ENCODE measurements at places on chromosomes 1 and 21. TPM values are rescaled to one million over a fixed set of nuclear protein-coding genes. Genes with fewer than 3 reads are reported as not detected.

DNA sequence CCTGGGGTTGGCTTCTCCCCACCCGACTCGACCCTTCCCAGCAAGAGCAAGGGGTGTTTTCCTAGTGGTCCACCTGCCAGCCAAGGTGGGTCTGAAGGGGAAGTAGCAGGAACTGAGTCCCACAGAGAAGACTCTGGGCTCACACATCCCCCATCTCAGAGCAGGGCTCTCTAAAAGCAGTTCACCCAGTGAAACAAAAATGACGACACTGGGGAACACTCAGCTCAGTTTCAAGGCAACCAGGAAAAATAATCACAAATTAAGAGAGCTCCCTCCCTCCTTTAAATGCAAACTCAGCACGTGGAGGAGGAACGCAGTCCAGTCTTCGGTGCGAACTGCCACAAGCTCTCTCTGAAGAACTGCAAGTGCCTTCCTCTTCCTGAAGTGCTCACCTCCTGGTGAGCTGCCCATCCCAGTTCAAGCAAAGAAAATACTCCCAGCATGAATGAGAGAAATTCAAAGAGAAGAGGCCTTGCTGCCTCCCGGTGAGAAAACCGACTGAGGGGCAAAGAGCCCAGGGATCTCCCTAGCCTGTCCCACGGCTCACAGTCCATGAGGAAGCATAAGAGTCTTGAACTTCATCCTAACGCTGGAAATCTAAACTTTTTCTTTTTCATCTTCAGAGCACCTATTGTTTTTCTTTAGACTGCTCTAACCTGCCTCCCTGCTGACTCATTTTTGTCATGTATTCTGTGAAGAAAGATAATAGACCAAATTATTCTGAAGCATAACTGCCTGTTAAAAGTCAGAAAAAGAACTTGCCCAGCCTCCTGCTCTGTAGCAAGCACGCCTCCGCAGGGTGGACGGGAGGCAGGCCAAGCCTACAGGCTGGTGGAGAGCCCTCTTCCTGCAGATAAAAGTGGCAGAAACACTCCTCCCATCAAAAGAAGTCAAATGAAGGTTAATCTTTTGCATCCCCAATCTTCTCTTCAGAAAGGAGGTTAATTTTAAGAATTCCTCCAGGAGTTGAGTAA lies 281.4 kb downstream of the HHIPL2 start:
- DNase-seq = no peak

DNA sequence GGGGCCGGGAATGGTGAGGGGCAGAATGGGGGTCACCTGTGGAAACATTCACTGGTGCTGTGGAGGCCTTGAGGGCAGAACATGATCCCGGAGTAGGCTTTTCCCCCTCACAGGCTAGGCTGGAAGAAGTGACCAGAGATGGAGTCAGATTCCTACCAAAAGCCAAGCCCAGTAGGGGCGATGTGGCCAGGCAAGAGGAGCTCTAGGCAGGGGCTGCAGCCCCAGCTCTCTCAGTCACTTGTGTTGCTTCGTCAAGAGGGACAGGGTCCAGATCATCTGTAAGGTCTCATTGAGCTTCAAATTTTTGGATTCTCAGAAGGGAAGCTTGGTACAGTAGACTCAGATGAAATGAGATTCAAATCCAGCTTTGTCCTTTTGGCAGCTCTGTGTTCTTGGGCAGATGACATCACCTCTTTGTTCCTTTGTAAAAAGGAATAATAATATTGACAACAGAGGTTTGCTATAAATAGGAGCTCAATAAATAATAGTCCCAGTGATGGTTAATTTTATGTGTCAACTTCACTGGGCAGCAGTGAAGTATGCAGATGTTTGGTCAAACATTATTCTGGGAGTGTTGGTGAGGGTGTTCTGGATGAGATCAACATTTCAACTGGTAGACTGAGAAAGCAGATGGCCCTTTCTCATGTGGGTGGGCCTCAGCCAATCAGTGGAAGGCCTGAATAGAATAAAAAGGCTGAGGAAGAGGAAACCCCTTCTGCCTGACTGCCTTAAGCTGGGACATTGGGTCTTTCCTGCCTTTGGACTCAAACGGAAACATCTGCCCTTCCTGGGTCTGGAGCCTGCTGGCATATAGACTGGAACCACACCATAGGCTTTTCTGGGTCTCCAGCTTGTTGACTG lies 324.7 kb upstream of the USP24 start:
- no peak for DNase-seq

DNA sequence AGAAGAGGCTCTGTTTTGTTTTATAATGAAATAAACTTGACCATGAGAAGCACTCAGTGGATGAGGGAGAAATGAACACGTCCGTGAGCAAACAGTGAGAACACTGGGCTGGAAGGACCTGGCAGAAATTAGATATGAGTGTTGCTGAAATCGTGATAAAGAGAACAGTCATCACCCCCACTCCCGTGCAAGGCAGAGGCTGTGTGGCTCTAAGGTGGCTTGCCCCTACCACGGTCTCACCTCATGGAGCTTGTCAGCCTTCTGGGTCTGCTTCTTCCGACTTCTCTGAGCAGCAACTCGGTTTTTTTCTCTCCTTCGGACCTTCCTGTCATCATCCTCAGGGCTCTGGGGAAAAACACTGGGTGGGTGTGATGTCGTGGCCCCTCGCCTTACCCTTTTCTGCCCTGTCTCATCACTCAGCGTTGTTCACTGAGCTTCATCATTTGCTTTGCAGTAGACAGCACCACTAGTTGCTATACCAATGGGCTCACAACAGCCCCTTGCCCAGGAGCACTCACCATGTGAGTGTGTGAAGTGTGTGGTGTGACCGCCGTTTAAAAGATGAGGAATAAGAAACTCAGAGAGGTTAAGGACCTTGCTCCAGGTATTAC lies 2.8 kb downstream of the BATF3 start:
- DNase-seq = no peak

DNA sequence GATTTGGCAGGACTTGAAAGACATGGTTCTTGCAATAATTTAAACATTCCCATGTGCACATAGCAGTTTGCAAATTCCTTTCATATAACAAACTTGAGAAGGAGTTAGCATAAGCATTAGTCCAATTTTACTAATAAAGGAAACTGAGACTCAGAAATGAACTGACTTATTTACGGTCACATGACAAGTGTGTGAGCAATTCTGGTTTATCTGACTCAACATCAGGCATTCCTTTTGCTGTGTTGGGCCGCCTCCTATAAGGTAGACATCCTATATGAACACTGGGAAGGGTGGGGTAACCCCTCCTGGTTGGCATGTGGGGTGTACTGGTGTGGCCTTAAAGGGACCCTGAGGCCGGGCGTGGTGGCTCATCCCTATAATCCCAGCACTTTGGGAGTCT lies 8.5 kb upstream of the CPT2 start:
- DNase-seq = no peak

- no peak for DNase-seq
Measured at GRCh38 chr1:43572538-43572937, 41.9 kb downstream of the PTPRF start.

DNA sequence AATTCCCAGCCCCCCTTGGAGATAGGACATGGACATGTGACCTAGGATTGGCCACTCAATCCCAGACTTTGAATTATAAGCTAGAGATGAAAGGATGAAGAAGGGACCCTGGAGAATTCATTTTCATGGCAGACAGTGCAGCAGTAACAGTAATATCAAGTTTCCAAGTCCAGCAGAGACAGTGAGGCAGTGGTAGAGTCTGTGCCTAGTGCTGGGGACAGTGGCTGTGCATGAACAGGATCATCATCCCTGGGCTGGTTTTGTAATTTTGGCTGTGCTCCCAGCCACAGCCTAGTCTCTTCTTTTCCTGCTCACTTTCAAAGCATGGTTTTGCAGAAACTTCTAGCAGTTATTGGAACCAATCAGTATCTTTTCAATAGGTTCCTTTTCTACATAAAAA lies 29.6 kb upstream of the CD84 start:
- DNase-seq = no peak

GRCh38 chr1:102105931-102106550 lies 109.3 kb upstream of the OLFM3 start:
- DNase-seq = no peak

DNA sequence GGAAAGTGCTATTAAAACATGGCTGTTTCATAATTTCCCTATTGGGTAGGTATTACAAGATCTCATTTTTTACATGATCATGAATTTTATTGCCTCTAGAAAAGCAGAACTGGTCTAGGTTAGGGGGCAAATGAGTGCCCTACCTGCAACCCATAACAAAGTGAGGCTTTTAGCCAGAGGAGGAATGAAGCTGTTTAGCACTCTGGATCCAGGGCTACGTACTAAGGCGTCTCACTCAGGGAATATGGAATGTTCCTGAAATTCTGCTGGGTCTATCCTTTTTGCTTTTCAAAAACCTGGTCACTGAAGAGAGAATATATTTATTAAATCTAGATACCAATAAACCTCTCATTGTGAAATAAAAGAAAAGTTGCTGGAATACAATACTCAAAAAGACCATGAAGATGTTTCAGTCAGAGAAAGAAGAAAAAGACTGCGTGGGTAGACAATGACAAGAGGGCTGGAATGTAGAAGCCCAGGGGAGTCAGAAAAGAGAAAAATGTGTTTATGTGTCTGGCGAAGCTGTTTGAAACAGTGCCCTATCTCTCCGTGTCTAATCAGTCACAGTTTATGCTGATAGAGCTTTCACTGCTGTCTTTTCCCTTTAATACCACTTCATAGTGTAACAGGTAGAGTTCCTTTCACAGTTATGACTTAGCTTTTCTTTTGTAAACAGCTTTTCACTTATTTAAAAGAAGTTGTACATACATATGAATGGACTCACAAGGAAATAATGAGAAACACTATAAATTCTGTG lies 25.0 kb upstream of the SYDE2 start:
- no peak for DNase-seq

GRCh38 chr1:193677874-193678273 lies 491.5 kb upstream of the B3GALT2 start:
- DNase-seq = no peak

- DNase-seq = no peak
Measured at GRCh38 chr1:6011161-6011945, 19.1 kb upstream of the NPHP4 start.

DNA sequence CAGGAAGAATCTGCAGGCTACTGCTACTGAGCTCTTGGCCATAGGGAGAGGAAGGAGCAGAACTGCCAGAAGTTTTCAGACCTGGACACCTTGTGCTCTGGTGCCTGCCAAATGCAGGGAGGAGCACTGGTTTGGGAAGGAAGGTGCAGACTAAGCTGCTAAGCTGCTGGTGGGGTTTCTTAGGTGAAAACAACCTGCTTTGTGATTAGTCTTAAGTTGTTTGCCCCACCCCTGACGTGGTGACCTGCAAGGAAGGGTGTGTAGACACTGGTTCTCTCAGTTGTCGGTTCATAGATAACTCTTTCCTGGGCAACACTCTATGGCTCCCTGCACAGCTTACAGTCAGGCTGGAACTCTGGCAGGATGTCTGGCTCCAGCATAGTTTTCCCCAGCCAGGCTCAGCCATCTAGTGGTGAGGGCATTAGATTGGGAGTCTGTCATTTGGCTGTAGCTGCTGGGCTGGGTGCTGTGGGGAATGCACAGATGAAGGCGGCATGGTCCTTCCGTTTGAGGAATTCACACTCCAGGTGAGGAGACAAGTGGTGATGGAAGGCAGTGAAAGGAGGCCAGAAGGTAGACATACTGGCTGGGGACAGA lies 10.3 kb upstream of the S100A10 start:
- DNase-seq = no peak

- DNase-seq = no peak
Measured at GRCh38 chr1:153659656-153660055, 1.2 kb downstream of the SNAPIN start.

- DNase-seq = no peak
Measured at GRCh38 chr1:190615818-190616217, 138.2 kb upstream of the BRINP3 start.

DNA sequence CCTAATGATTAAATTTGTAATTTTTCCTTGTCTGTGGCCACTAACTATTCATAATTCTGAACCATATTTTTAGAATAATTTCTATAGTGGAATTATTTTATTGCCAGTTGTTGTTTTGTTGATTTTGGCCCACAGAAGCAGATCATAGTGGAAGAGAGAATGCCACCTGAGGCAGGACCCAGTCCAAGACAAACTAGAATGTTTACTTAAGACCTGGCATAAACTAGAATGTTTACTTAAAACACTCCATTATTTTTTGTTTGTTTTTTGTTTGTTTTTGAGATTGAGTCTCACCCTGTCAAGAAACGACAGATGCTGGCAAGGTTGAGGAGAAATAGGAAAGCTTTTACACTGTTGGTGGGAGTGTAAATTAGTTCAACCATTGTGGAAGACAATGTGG lies 310.2 kb downstream of the MRPL39 start:
- no peak for DNase-seq

GRCh38 chr21:33857846-33858666 lies 57.5 kb downstream of the ATP5PO start:
- DNase-seq = no peak

- no peak for DNase-seq
Measured at GRCh38 chr1:171676823-171677222, 24.3 kb upstream of the MYOC start.

GRCh38 chr1:226457307-226457712 lies 49.4 kb upstream of the PARP1 start:
- peak; percentile 16 for DNase-seq

DNA sequence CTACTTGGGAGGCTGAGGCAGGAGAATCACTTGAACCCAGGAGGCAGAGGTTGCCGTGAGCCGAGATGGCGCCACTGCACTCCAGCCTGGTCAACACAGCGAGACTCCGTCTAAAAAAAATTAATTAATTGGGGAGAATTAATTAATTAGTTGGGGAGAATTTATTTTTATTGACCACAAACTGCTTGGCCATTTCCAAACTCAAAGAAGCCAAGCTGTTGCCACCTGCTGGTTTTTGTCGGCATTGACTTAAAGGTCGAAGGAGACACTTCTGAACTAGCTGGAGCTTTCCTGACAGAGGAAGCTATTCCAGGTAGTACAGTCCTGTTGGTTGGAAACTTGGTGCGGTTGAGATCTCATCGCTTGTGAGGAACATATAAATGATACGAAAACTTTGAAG lies 13.1 kb downstream of the MAP1LC3C start:
- peak; percentile 31 for DNase-seq

DNA sequence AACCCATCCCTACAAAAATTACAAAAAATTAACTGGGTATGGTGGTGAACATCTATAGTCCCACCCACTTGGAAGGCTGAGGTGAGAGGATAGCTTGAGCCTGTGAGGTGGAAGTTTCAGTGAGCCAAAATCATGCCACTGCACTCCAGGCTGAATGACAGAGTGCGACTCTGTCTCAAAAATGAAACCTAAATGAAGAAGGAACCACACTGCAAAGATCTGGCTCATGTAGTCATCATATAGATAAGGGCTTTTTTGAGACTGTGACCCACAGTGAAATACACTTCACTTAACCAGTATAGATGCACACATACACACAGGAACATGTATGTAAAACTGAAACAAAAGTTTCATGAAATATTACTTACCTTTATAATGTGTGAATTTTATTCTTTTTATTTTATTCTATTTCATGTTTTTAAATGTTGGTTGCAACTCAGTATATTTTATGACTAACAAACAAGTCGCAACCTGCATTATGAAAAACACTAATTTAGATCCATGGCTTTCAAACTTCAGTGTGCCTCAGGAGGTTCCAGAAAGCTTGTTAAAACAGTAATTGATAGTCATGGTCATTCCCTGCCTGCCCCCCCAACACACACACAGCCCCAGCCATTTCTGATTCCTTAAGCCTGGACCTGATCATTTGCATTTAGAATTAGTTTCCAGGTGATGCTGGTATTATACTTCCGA lies 189.5 kb downstream of the PATJ start:
- DNase-seq = no peak

- peak; percentile 51 for DNase-seq
Measured at GRCh38 chr1:54249819-54250435, 50.0 kb downstream of the MRPL37 start.

The SPRR2B gene
- total RNA-seq = not detected

The LRIG2 gene
- 20.1 TPM for total RNA-seq

The SLAMF7 gene
- not detected for total RNA-seq

The SH3BGR gene
- total RNA-seq = 0.42 TPM

The HES2 gene
- total RNA-seq = 13.3 TPM

The OPTC gene
- not detected for total RNA-seq

The PGLYRP3 gene
- total RNA-seq = not detected
